ENCODE measurements at places on chromosomes 12 and 14. TPM values are rescaled to one million over a fixed set of nuclear protein-coding genes. Genes with fewer than 3 reads are reported as not detected.
A peak's percentile ranks its signal among the peaks of the same experiment; 100 is the strongest.

OR4Q3 gene
- not detected for total RNA-seq

DNA sequence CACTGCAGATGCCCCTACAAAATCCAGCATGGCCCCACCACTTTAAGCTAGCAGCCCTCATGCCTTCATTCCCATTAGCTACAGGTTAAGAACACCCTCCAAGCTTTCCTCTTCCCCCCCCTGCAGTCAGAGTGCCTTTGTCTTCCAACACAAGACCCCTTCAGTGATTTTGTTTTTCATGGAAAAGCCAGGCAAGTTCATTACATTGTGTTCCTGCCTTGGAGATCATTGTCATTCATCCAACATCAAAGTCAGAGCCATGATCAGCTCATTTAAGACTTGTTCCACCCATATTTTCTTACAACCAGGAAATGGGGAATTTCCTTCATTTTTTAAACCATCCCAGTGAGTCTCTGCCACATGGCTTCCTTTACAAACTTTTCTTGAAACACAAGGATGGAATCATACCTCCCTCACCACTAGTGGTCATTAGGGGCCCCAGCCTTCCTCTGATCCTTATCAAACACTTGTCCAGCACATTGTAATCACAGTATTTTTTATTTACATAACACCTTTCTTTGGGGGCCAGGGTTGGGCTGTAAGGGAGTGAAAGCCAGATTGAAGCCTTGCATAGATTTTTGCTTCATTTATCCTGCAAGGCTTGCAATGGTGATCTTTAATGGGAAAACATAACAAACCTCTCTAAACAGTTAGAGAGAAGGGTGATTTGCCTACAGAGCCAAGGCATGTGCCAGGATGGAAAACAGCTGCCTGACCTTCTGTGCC, 765.3 kb downstream of the MED13L start:
- no peak for DNase-seq

GRCh38 chr12:12724421-12725085, 7.4 kb downstream of the CDKN1B start:
- no peak for DNase-seq

JPH4 gene
- not detected for total RNA-seq

- DNase-seq, result peak; percentile 80
These were observed 115.2 kb upstream of the PELI2 start for GRCh38 chr14:56002876-56003625.

Data from natural killer cell (primary cell).